ENCODE measurements at places on chromosomes 2 and 18. TPM values are rescaled to one million over a fixed set of nuclear protein-coding genes. Genes with fewer than 3 reads are reported as not detected.

The CRYGC gene
- total RNA-seq, result not detected

The DSG4 gene
- not detected for total RNA-seq

The TAF4B gene
- 7.9 TPM for total RNA-seq

DNA sequence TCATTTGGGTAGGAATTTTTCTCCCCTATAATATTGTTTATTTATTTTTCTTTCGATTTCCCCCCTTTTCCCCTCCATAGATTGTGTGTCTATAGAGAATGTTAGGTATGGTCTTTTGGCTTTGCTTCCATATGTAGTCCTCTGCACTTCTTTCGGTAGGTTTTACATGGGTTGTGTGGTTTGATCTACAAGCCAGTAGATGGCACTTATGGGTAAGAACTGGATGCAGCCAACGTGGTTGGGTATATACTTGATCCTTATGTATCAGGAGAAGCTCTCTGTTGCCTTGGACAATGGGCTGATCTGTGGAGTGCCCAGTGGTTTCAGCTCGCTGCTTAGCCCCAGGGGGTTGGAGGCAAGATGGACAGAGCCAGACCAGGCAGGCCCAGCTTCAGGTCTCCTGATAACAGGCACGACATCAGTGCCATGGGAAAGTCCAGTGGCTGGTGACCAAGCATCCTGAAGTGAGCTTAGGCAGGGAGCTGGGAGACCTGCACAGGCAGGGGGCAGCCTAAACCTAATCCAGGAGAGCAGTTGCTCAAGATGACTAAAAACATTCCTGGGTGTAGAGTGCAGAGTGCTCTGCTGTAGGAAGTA is 488.3 kb downstream of the CCDC85A start:
- DNase-seq, result no peak

GRCh38 chr18:10190564-10190963 is 263.9 kb upstream of the APCDD1 start:
- DNase-seq, result no peak
